NK-92 treated with Interleukin-12 subunit alpha and Interleukin-12 subunit beta, amount 100 ng/mL, for 24 hours (cell line): ENCODE measurements at places on chromosomes 12 and 14.

- no peak for DNase-seq
Measured at GRCh38 chr12:122873540-122873939, 22.4 kb downstream of the VPS37B start.

DNA sequence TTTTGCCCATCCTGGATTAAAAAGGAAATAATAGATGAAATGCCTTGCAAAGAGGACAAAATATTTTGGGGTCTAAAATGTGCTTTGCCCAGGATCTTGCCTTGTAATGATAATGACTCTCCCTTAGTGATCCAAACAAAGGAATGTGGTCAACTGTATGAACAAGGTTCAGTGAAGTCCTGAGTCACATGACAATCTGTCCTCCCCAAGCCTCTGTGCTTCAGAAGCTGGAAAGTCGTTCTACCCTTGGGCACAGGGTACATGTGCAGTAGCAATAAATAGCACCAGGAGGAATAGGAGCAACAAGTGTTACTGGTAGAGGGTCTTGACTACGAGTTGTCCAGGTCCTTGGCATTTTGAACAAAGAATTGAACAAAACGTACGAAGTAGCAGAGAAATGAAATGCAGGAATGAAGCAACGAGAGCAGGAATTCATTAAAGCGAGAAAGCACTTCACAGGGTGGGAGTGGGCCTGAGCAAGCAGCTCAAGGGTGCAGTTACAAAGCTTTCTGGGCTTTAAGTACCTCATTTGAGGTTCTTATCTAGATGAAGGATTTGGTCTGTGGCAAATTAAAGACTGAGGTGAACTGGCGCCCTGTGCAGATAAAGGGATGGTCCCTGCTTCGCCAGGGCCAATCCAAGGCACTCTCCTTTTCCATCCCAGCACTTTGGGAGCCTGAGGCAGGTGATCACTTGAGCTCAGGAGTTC is 65.8 kb downstream of the RESF1 start:
- no peak for DNase-seq

- no peak for DNase-seq
Measured at GRCh38 chr14:76955575-76956315, 72.8 kb downstream of the IRF2BPL start.

- no peak for DNase-seq
Measured at GRCh38 chr12:95590775-95591174, 39.5 kb upstream of the USP44 start.

DNA sequence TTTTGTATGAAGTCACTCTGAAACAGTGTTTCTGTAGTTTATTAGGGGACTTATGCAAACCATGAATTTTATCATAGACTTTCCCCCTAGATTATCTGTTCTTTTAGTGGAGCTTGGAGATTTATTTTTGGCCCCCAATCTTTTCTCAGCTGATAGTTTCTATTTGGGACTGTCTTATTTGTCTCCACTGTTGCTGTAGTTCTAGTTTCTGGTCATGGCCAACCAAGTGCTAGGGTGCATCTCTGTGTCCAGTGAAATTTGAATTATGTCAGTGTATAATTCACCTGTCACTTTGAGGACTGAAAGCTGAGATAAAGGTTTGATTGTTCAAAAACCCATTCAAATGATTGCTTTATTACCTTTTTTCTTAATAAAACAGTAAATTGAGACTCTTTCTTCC is 61.3 kb downstream of the KTN1 start:
- no peak for DNase-seq

DNA sequence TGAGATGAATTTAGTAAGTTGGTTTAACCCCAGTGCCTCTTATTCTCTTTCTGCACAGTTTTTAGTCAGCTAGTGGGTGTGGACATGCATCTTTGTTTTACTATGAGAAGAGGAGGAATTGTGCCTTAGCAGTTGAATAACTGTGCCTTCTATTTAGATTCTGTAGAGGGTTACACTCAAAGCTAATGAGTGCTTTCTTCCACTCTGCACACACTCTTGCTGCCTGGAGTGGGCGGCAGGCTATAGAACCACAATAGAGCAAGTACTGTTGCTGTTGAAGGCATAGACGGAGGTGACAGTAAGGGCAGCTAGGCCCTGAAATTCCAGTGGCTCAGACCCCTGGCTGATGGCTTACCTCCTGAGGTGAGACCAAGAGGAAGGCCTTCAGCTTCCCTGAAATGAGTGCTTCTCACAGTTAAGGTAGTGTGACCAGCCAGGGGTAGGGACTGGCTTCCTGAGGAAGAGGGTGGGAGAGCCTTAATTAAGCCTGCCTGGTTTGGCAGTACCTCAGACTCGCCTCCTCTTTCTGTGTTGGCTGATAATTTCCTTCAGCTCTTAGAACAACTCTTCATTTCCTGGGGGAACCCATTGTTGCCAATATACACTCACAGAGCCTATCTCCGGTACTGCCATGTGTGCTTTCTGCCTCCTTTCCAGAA is 24.7 kb downstream of the SUSD6 start:
- DNase-seq, result no peak

DNA sequence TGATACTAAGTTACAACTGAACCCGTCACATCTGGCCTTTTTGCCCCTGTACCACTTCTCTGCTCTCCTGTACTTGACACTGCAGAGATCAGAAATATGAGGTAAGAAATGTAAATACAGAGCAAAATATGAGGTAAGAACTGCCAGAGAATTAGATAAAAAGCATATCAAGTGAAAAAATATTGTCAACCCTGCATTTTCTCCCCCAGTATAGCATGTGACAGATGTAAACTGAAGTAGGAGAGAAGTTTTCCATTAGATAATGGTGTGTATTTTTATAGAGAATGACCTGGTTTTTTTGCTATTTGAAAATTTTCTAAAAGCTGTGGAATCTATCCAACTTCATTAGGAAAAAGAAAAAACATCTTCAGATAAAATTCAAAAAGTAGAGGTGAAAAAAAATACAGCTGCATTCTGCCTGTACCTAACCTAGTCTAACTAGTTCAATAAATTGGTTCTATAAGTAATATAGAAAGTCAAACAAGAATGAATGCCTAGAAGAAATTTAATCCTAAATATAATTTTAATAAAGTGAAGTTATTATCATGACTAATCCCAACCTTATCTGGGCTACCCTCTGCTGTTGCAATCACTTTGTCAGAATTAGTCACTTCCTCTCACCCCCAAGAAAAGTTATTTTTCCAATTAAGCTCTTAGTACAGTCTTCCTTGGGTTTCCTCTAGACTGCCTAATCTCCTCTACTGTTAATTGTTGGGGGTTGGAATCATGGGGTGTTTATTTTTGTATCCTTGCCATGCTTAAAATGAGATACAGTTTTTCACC is 210.0 kb downstream of the RASSF9 start:
- DNase-seq, result no peak

- no peak for DNase-seq
Measured at GRCh38 chr14:89317051-89317691, 99.9 kb downstream of the FOXN3 start.

- DNase-seq, result no peak
Measured at GRCh38 chr12:69519871-69520270, 49.7 kb downstream of the FRS2 start.

- no peak for DNase-seq
Measured at GRCh38 chr12:92955997-92956663, 27.0 kb upstream of the EEA1 start.

GRCh38 chr12:49702676-49703215 is 4.5 kb downstream of the FMNL3 start:
- DNase-seq, result no peak

- no peak for DNase-seq
Measured at GRCh38 chr12:131622422-131622955, 88.4 kb upstream of the SFSWAP start.

DNA sequence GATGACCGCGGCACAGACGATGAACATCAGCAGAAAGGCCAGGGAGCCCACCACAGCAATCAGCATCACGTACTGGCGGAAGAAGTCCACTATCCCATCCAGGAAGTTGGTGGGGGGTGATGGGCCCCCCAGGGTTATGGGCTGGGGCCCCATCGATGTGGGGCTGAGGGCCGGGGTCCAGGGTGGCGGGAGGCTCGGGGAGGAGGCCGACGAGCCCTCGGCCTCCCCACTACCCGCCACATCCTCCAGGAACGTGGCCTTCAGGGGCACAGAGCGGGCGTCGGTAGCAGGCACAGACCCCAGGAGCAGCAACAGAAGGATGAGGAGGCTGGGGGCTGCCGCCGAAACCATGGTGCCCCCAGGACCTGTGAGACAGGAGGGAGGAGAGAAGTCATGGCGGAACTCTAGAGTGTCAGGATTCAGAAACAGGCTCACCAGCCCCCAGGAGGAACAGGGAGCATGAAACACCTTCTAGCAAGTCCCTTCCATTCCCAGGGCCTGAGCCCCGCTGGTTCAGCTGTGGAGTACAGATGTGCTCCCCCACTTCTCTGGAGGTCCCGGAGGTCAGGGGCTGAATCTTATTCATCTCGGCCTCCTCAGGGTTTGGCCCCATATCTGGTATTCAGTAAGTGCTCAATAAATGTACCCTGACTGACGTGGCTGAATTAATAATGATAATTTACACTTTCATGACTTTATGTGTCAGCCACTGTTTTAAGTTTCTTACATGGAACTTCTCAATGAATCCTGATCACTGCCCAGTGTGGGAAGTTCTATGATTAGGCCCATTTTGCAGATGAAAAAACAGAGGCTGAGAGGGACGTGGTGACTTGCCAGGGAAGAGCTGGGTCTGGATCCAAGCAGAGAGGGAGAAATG is 5.6 kb downstream of the TMEM119 start:
- DNase-seq, result no peak
